ENCODE measurements at places on chromosomes 3 and 15. TPM values are rescaled to one million over a fixed set of nuclear protein-coding genes. Genes with fewer than 3 reads are reported as not detected.

Gene MCTP2
- 119 TPM for total RNA-seq

Gene IGSF11
- 0.19 TPM for total RNA-seq

Gene MINAR1
- 0.37 TPM for total RNA-seq

Gene LMAN1L
- total RNA-seq: 0.53 TPM

Gene RAB6B
- total RNA-seq: 2.6 TPM

Gene PCSK6
- total RNA-seq: 0.51 TPM

Gene SKOR1
- 0.95 TPM for total RNA-seq

Gene HMCES
- 66.6 TPM for total RNA-seq

Gene SCG5
- total RNA-seq: 3.5 TPM

Gene DAZL
- not detected for total RNA-seq

GRCh38 chr3:143119974-143120715 is 574 bp downstream of the CHST2 start:
- DNase-seq: peak; percentile 44

GRCh38 chr3:57544181-57545125 is at the start of gene DNAH12:
Gene DNAH12 (minus strand): TSS chr3:57544344. CDS start chr3:57542870, 1,474 bp downstream.
- no peak for DNase-seq

DNA sequence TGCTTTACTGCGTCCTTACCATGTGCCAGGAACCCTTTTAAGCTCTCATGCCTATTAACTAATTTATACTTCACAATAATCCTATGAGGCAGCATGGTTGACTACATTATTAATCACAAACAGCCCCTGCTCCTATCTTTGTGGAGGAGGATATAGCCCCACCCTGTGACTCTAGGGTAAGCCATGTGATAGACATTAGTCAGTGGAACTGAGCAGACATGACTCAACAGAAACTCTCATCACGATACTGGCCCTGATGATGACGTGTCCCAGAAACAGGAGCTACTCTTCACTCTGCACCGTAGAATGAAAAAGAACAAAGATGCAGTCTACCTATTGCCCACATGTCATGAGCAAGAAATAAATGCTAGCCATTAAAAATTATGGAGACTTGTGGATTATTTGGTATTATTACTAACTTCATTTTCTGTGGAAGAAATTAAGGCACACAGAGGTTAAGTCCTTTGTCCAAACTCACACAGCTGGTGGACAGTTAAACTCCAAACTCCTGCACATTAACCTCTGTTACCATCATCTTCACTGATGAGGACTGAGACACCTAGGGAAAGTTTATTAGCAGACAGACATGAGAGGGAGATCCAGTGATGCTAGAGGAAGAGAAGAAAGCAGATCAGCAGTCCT is 51.2 kb downstream of the CFAP20DC start:
- peak; percentile 31 for DNase-seq

DNA sequence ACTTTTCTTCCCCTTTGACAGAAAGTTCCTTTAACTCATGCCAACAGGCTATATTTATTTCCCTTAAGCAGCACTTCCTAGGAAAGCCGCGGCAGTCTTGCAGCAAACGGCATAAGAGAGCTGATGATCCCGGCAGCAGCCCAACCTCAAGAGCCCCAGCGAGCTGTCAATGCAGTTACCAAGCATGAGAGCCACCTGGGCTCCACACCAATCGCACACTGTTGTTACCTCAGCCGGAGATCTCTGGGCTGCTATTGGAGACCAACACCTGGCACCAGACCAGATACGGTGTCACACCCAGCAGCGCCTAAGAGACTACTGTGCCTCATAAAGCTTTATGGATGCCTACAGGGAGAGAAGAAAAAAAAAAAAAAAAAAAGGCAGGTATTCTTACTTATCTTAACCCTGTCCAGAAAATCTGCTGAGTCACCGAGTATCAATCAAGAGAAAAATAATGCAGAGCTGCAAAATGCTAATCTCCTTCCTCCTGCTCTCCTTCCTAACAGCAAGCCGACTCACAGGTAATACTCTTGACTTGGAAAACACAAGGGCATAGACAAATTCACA is 11.7 kb downstream of the ABCC5 start:
- peak; percentile 34 for DNase-seq

DNA sequence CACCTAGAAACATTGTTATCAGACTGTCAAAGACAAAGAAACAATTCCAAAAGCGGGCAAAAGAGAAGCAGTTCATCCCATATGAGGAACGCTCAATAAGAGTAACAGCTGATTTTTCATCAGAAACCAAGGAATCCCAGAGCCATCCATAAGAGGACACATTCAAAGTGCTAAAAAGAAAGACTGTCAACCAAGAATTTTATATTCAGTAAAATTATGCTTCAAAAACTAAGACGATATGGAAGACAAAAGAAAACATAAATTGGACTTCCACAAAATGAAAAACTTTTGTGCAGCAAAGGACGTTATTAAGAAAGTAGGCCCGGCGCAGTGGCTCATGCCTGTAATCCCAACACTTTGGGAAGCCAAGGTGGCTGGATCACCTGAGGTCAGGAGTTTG is 4.0 kb downstream of the LEO1 start:
- no peak for DNase-seq

GRCh38 chr3:161038725-161039124 is 66.4 kb downstream of the B3GALNT1 start:
- no peak for DNase-seq

DNA sequence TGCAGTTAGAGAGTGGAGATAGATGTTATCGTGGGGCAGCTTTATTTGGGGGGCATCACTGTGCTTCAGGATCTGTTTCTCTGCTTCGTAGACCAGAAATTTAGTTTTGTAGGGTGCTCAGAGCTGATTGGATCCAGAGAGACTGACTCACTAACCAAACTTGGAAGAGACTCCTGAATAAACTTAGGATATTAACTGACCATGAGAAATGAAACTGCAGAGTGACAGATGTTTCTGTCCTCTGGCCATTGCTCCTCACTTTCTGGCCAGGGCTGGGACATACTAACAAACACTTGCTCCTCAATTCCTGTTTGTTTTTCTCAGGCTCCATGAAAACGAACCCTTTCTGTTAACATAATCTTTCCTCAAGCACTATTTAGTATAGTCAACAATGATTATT is 4.3 kb downstream of the ZNF592 start:
- no peak for DNase-seq

- DNase-seq: no peak
Observed at GRCh38 chr3:147816752-147817151, 407.6 kb downstream of the ZIC1 start.

GRCh38 chr15:52427804-52428203 is 100.9 kb downstream of the MYO5A start:
- DNase-seq: peak; percentile 31

DNA sequence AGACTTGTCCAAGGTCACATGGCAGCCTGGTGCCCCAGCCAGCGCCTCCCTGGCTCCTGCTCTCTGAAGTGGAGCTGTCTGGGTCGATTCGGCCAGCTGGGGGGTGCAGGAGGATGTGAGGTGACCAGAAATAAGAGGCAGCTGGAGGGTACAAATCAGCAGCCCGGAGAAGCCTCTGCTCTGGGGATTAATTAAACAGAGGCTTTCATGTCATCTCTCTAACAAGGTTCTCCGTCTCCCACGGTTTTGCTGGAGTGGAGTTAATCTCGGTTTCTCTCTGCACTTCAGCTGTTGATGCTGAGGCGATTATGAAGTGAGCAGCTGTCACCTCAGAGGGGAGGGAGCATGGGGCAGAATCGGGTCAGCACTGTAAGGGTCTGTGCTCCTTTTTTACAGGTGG is 236.8 kb downstream of the TLE3 start:
- DNase-seq: no peak

DNA sequence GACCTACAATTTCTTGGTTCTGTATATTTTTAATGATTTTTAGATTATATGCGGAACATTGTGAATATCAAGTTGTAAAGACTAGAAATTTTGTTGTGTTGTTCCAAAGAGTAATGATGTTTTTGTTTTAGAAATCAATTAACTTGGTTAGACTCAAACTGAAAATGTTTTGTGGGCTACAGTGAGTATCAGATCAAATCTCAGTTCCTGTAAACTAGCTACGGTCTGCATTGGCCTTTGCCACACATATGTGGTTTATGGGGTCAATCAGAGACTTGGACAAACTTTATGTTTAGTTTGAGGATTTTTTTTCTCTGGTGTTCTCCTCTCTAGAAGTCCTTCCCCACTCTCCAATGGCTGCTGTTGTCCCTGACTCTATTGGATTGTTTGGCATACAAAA is 308.0 kb upstream of the THRB start:
- DNase-seq: no peak

DNA sequence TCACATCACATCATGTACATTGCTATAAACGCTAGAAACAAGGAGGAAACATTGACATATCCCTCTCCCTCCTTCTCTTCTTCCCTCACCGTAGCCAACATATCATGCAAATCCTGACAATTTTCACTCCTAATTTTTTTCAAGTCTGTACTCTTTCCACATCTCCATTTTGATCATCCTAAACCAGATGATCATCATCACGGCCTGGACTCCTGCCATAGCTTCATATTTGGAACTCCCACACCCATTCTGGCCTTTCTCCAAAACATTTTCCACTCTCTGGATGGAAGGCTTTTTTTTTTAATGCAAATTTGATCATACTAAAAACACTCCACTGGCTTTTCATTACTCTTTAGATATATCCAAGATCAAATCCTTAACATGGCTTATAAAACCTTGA is 248.0 kb upstream of the CNTN3 start:
- no peak for DNase-seq

DNA sequence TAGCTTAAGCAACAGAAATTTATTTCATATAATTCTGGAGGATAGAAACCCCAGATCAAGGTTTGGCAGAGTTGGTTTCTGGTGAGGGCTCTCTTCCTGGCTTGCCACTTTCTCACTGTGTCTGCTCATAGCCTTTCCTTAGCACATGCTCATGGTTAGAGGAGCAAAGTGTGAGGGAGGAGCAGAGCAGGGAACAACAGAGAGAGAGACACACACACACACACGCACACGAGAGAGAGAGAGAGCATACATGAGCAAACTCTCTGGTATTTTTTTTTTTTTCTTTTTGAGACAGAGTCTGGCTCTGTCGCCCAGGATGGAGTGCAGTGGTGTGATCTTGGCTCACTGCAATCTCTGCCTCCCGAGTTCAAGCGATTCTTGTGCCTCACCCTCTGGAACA is 36.8 kb upstream of the ZDHHC23 start:
- DNase-seq: no peak

DNA sequence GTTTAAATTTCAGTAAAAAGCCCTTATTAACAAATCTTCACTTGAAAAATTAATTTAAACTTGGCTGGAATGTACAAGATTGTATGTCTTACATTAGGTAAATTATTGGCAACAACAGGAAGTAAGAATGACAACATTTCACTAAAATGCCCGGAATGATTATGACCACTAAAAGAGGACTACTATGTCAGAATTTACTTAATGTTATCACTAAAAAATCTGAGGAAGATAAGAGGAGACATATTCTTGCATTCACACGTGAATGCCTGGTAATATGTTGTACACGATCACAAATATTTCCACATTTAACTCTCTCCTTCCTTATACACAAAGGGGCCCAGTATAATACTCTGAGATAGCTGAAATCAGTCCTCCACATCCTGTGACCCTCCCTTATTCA is 29.7 kb downstream of the VGLL3 start:
- DNase-seq: no peak

DNA sequence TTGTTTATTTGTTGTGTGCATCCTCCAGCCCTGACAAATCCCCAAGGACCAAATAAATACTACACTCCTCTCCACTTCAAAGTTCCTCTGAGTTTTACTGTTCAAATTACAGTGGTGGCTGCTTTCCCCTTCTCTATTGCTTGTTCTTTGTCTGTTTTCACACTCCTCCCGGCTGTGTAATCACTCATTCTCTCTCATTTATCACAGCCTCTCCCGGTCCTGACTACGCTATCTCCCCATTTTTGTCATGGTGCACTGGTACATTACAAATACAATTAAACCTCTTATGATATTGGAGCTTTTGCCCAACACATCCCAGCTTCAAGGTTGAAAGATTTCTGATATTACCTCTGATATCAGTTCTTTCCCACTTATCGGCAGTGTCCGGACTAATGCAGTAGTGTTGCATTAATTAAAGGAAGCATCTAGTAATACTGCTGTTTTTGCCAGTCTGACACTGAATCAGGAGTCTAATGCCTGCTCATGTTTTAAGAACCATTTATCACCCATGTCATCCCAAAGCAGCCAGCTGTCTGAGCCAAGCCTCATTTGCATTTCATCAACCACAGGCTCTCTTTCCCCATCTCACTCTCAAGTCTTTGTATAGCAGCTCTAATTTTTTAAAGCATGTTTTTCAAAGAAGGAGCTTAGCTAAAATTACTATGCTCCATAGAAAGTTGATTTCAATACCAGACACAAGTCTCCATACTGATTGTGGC is 740.5 kb downstream of the ROBO2 start:
- DNase-seq: no peak

- DNase-seq: no peak
Observed at GRCh38 chr3:194781617-194782016, 95.9 kb downstream of the FAM43A start.

DNA sequence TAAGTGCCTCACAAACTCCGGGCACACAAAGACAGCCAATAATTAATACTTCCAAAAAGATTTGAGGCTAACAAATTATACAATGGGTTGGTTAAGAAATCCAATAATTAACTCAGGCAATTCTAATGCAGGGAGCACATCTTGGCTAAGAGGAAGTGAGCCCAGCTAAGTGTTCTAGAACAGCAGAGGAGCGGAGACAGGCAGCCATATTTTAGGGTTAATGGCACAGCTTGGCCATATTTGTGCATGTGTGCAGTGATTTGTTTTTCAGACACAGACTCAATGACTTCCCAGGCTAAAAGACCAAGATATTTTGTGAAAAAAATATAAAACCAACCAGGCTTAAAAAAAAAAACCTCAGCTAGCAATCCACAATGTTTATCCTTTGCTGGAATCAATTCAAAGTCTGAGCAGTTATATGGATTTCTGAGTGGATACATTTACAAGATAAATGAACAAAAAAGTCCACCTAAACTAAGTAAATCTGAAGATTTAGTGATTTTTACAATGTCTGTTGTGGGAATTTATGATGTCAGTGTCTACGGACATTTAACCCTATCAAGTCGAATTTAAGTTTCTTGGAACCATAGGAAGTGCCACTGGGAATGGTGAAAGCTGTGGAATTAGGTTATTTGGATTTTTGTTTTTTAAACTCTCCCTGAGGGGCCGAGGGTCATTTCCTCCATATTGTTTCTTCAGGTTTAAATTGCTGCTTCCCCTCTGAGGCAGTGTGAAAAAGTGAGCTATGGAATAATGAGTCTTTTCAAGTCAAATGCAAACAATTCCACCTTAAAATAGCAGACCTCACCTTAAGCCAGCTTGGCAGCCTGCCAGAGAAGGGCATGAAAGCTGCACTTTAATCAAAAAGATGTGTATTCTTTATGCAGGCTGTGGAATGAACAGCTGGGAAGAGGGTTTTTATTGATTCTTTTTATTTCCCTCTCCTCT is 413.7 kb upstream of the TBL1XR1 start:
- DNase-seq: no peak

Data from activated T-cell treated with anti-CD3 and anti-CD28 coated beads, Interleukin-2, amount 50 U/mL, for 72 hours (primary cell).